ENCODE measurements at places on chromosomes 1 and 21.

- no peak for DNase-seq
Observed at GRCh38 chr1:61506944-61507500, 217.9 kb downstream of the TM2D1 start.

- DNase-seq, result no peak
Observed at GRCh38 chr1:36555041-36555440, 72.3 kb upstream of the CSF3R start.

DNA sequence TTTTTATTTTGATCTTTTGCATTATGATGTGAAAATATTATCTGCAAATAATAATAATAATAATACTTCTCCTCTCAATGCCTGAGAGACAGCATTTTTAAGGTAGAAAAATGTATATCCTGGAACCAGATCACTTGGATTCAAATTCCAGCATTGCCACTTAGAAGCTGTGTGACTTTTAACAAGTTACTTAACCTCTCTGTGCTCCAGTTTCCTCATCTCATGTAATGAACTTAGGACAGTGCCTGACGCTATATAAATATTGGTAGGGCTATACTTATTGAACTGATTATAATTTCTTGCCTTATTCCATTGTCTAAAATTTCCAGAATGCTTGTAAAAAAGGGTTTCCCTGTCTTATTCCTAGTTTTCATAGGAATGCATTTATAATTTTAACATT, 137.2 kb downstream of the IGSF21 start:
- no peak for DNase-seq

- no peak for DNase-seq
Observed at GRCh38 chr1:183002797-183003196, 20.4 kb upstream of the LAMC1 start.

- no peak for DNase-seq
Observed at GRCh38 chr1:87017998-87018672, 103.7 kb downstream of the HS2ST1 start.

DNA sequence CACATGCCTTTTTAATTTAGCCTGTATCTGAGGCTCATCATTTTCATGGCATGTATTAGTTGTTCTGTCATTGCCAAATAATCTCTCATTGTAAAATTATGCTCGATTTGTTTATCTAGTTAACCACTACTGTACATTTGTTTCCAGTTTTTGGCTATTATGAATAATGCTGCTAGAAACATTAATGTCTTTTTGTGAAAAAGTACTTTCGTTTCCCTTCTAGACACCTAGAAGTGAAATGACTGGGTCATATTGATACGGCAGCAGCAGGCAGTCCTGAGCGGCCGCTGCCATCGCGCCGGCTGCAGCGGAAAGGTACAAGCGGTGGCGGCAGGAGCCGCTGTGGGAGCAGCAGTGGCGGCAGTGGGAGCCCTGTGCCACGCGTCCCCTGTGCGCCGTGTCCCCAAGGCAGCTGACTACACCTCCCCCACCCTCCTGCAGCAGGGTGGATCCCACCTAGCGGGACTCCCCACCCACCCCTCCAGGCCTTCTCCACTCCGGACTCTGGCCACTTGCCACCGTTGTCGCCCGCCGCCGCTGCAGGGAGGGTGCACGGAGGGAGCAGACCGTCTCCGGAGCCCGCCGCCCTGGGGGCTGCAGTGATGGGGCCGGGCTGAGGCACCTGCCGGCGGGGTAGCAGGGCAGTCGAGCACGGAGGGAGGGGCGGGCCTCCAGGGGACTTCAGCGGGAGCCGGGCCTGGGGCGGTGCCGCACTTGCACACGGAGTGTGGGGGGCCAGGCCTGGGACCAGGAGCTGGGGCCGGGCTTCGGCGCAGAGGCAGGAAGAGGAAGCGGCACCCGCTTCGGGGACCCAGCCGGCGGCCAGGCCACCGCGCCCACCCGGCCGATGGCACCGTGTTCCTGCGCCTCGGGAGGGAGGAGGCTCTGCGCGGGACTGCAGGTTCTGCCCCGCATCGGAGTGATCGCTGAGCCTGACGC, 66.8 kb upstream of the RGS7 start:
- no peak for DNase-seq
